ENCODE measurements at places on chromosomes 13 and 19.
A peak's percentile ranks its signal among the peaks of the same experiment; 100 is the strongest.

DNA sequence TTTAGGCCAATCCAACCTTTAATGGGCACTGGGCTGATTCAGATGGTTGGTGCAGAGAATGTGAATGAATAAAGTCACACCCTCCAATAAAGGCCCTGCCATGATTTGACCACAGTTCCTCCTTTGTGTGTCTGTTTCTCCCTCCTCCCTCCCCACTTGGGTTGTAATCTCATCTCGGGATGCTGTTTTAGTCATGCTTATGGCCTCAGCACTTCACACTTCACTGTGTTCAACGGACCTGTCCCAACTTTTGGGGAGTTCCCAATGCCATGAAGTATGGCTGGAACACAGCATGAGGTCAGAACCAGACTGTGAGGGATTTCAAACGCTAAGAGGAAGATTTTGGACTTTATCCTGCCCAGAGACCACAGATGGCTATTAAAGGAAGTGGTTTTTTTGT, 5.6 kb upstream of the RAB8A start:
- DNase-seq: peak; percentile 43

DNA sequence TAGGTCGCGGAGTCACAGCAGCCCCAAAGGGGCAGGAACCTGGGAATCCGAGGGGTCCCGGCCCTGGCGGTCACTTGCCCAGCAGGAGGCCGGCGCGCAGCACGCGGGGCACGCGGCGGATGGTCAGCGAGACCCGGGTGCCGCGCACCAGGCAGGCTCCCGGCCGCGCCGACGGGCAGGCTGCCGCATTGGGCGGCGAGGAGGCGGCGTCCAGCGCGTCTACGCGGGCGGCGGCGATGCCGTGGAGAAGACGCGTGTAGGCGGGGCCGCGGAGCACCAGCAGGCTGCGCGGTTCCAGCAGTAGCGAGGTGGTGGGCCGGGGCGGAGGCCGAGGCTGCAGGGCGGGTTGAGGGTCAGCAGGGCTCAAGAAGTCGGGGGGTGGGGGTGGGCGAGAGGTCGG, 607 bp upstream of the SYNE4 start:
- peak; percentile 66 for DNase-seq

- no peak for DNase-seq
These were observed 8.2 kb downstream of the KLHL26 start for GRCh38 chr19:18645035-18645511.

- peak; percentile 40 for DNase-seq
These were observed 20.4 kb upstream of the MAB21L1 start for GRCh38 chr13:35496761-35497386.

GRCh38 chr13:29771247-29771646, 79.2 kb downstream of the UBL3 start:
- DNase-seq: peak; percentile 57

GRCh38 chr19:47490847-47491246, 6.8 kb upstream of the KPTN start:
- no peak for DNase-seq

- DNase-seq: no peak
These were observed 177.5 kb downstream of the NDFIP2 start for GRCh38 chr13:79658333-79658975.

- no peak for DNase-seq
These were observed 6.0 kb upstream of the NKPD1 start for GRCh38 chr19:45166723-45167252.

GRCh38 chr19:35231956-35232645, 3.6 kb upstream of the FAM187B start:
- DNase-seq: no peak

- DNase-seq: peak; percentile 26
These were observed 226.3 kb downstream of the SLC7A1 start for GRCh38 chr13:29369060-29369743.

DNA sequence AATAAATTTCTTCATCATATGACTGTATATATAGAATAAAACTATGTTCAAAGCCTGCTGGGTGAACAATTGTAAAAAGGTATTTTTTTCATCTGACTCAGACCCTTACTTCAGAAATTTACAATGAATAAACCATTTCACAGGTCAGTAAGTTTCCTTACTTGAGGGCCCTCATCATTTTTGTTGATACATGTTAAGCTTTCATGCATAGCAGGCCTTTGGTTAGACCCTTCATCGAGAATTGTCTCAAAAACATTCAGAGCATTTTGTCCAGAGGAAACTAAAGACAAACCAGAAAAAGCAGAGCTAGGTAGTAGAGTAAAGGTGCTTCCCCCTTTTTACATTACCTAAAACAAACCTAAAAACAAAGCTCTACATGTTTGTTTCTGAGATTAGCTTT, 46.2 kb downstream of the FNDC3A start:
- no peak for DNase-seq

DNA sequence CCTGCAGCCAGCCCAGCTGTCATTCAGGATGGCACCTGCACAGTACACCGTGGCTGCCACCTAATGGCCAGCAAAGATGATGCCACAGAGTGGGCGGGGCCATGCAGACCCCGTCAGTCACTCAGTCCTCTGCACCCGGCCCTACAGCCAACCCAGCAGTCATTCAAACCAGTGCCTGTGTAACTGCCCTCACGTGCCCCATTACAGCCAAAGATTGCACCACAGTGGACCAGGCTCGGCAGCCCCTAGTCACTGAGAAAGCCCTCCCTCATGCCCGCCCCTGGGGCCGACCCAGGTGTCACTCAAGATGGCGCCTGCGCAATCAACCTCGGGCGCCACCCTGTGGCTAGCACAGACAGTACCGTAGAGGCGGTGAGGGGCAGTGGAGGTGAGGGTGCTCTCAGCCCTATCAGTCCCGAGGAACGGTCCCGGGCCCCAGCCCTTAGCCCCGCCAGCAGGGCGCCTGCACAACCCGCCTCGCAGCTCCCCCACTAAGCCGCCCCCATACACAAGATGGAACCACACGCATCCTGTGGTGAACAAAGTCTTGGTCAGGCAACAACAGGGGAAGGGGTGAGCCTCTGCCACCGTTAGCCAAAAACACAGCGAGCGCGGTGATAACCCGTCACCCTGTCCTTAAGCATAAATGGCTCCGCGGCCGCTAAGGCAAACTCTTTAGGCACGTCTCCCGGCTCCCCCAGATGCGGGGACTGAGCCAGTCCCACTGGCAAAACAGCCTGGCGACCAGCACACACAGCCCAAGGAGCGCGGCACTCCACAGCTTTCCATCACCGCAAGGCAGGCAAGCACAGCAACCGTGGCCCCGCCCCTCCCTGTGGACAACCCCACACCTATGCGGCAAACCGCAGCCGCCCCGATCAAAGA, 2.3 kb downstream of the PEG3 start:
- peak; percentile 53 for DNase-seq

GRCh38 chr19:611481-611868, 21.8 kb downstream of the HCN2 start:
- DNase-seq: peak; percentile 66

DNA sequence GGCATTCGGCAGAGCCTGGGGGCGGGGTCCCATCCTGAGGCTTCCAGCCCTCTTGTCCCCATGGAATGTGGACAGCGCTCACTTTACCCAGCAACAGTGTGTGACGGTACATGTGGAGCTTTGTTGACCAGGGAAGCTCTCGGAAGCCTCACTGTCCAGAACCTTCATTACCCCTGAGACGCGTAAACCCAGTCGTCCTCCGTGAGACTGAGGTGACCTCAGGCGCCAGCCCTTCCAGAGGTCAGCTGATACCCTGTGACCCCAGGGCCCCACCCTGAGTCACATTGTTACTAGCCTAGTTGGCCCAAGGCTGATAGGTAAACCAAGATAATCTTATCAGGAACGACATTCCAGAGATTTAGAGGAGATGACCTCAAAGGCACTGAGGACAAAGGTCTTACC, 10.2 kb upstream of the TMEM160 start:
- DNase-seq: no peak

GRCh38 chr19:54035215-54036178, 28.2 kb downstream of the VSTM1 start:
- DNase-seq: peak; percentile 95

- peak; percentile 35 for DNase-seq
These were observed 394.3 kb downstream of the FOXO1 start for GRCh38 chr13:40271931-40272775.

- DNase-seq: no peak
These were observed 80.9 kb upstream of the ADGRE5 start for GRCh38 chr19:14300303-14300702.

DNA sequence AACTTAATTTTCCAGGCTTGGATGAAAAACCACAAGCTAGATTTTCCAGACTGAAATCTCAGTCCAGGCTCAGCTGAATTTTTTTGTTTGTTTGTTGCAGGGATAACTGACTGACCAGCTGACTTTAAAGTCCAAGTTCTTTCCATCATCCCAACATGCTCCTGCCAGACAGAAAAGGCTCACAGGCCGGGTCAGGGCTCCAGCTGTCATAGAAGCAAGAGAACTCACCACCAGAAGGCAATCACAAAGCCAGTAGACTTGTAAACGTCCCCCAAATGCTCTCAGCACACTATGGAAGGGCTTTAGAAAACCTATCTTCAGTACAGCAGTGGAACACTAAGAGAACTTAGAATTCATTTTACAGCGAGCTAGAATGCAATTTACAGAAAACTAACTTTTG, 25.5 kb downstream of the DCLK1 start:
- no peak for DNase-seq

- DNase-seq: no peak
These were observed 16.6 kb downstream of the MED4 start for GRCh38 chr13:48078251-48078656.

- no peak for DNase-seq
These were observed 3.9 kb downstream of the KIR3DL3 start for GRCh38 chr19:54728167-54728566.

DNA sequence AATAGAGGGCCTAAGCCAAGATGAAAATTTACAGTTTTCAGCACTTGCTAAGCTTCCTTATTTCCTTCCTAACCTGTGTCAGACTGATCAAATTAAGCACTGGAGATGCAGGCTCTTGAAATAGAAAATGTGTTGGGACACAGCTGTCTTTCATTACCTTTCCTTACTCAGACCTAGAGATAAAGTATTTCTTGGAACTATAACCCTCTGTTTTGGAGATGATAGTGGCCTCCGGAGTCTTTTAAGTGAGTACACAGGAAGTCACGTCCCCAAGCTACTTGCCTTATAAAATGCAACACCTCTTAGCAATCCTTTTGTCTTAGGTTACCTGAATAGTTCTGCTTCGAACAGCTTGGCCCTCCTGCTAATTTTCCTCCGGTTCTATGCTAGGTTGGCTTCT, 12.4 kb upstream of the AKAP11 start:
- DNase-seq: peak; percentile 20

GRCh38 chr19:45528744-45529419, 21.6 kb downstream of the VASP start:
- DNase-seq: peak; percentile 63

DNA sequence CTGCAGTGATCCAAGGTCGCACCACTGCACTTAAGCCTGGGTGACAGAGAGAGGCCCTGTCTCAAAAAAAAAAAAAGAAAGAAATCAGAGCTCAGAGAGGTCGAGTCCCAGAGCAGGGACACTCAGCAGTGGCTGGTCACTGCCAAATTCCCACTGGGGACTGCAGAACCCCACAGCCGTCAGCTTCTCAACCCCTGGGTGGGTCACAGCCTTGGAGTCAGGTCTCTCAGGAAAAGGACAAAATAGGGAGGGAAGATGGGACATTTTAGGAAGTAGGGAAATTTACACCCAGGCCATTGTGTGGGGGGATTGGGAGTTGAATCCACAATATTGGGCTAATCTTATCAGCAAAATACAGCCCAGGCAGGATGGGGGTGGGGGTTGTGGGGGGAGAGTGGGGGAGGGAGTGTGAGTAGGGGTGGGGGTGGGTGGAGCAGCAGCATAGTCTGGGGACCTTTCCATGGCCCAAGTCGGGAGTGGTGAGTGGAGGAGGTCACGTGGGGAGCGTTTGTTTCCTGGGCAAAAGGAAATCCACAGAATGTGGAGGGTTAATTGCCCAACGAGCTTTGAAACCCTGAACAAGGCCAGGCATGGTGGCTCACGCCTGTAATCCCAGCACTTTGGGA, 5.0 kb upstream of the CCDC194 start:
- no peak for DNase-seq

GRCh38 chr13:75365724-75366173, 116.2 kb downstream of the TBC1D4 start:
- DNase-seq: peak; percentile 79

DNA sequence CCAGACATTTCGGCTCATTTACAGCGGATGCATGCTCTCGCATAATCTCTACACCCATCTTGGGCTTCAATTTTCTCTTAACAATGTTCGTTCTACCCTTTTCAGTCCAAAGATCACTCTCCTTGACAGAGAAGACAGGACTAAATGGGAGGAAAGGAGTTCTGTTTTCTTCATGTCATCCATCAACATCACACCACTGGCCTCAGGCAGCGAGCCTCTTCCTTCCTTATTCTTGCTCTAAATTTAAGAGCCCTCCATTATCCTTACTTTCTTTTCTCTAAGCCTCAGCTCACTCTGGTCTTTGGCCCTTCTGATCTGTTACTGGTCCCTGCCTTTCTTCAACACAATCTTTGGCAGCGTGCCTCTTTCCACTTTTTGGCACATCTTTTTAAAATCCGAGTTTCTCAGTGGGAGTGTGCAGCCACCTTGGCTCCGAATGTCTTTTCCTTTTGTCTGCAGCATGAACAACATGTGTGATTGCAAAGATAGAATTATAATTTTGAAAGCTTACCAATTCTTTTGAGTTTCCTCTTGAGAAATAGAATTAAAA, 98.7 kb downstream of the FAM216B start:
- DNase-seq: no peak

DNA sequence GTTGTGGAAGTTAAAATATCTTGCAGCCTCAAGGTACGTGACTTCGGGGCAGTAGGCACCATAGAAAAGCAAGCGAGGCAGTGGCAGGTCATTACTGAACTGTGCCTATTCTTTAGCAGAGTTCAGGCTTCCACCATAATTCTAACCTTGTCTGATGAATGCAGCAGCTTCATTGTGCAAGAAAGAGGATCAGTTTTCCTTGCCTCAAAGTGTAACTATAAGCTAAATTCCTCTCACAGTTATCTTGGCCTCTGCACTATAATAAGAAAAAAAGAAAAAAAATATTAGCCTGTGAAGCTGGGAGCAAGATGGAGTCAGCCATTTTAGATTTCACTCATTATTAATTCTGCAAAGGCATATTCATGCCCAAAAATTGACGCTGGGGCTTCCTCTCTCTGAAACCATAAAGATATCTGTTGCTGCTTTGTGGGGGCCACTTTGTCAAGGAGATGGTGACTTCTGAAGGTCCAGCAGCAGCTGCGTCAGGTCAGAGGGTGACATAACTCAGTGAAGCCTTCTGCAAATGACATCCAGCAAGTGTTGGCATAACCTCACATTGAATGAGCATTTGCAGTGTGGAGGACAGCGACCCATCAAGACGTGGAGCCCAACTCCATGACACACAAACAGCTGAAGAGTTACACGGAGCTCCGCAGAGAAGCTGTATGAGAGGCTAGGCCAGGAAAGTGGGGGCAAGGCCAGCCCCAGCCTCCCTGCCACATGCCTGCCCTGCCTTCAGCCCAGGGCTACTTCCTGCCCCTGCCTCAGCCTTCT, 23.1 kb upstream of the SACS start:
- DNase-seq: no peak

GRCh38 chr13:39401756-39402155, 201.2 kb downstream of the LHFPL6 start:
- DNase-seq: no peak

- no peak for DNase-seq
These were observed 1.9 kb upstream of the C1QTNF9 start for GRCh38 chr13:24307211-24308067.
